ENCODE measurements at places on chromosomes 11 and 22. TPM values are rescaled to one million over a fixed set of nuclear protein-coding genes. Genes with fewer than 3 reads are reported as not detected.

Gene AMOTL1
- 27.6 TPM for total RNA-seq

Gene PARVG
- total RNA-seq, result not detected

DNA sequence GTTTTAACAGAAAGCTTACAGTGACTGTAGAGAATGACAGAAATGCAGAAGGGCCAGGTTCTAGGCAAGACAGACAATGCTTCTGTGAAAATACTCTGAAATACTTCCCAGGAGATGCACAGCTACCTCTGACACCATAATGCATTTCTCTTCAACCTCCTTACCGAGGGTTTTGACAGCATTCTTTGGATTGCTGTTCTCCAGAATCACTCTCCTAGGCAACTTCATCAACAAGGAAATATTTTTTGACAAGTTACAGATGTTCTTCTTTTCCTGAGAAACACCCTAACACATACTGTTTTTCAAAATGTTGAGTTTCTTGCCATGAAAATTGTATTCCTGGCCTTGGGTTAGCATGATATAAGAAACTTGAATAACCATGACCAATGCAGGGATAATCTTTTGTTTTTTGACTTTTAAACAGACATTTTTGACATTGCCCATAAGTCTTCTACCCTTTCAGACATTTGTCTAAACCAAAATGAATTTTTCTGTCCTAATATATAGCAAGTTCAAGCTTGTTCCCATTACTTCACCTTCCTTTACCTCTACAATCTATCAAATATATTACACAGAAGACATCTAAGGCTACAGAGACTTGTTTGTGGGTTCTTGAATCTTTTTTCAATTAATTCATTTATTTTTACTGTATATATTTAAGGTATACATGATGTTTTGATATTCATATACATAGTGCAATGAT lies 108.1 kb downstream of the CCDC34 start:
- H3K4me1 ChIP-seq, result peaks cover 4% of the 10 kb centered on the region
- no peaks in the 10 kb centered on the region for H3K36me3 ChIP-seq
- H3K4me3 ChIP-seq, result no peak overlapping the region
- H3K27me3 ChIP-seq, result no peaks in the 10 kb centered on the region
- no peak overlapping the region for H3K27ac ChIP-seq

DNA sequence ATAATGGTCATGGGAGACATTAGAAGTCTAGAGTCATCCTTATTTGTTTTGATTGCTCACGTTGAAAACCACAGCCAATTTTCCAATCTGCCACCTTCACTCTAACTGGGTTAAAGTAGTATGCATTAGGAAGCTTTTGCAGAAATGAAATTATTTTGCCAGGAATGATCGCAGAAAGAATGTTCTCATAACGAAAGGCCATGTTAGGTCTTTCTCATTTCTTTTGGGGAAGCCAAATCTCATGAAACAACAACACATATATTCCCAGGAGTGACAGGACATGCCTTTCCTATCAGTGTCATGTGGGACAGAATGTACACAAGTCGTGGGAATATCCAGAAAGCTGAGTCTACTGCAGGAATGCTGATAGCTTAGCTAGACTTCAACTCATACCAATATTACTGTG lies 386.3 kb downstream of the AASDHPPT start:
- peaks cover 2% of the 10 kb centered on the region for H3K27me3 ChIP-seq
- peaks cover 30% of the 10 kb centered on the region for H3K4me1 ChIP-seq
- no peak overlapping the region for H3K27ac ChIP-seq
- H3K36me3 ChIP-seq, result no peaks in the 10 kb centered on the region
- no peak for DNase-seq
- no peak overlapping the region for H3K4me3 ChIP-seq

DNA sequence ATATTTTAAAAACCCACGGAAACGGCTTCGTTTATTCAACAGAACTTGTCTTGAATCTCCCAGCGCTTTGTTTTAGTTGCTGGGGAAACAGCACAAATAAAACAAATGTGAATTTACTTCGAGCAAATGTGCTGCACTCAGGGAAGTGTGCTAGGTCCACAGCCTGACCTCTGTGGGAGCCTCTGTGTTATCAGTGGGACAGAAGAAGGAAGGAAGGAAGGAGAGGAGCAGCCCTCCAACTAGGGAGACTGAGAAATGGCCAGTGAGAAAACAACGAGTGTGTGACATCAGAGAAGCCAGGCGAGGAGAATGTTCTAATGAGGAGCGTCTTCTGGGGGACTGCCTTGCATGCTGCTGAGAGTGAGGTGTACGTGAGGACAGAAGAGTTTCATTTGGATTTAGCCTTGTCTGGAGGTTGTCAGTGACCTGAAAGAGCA lies 42.7 kb downstream of the PPP6R3 start:
- H3K27ac ChIP-seq, result no peak overlapping the region
- no peaks in the 10 kb centered on the region for H3K36me3 ChIP-seq
- H3K4me3 ChIP-seq, result no peak overlapping the region
- peaks cover 40% of the 10 kb centered on the region for H3K4me1 ChIP-seq
- no peaks in the 10 kb centered on the region for H3K27me3 ChIP-seq
- no peak for DNase-seq

- H3K36me3 ChIP-seq, result no peaks in the 10 kb centered on the region
- no peak for DNase-seq
- H3K4me1 ChIP-seq, result peaks cover 29% of the 10 kb centered on the region
- no peak overlapping the region for H3K4me3 ChIP-seq
- peaks cover 2% of the 10 kb centered on the region for H3K27me3 ChIP-seq
These were observed 59.5 kb downstream of the FAM168A start for GRCh38 chr11:73538381-73538872.

DNA sequence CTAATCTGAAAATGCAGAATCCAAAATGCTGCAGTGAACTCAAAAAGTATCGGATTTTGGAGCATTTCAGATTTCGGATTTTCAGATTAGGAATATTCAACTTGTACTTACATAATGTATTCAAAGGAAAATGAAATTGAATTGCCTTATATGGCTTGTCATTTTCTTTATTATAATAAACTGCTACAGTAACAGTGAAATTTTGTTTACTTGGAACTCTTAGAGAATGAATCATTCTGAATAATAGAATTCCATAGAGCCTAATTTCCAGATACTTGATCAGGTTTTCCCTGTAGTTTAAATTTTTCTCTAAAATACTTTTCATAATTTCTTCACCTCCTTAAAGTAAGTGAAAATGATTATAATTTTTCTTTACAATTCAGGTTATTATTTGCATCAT lies 17.3 kb downstream of the TTC17 start:
- no peak overlapping the region for H3K4me3 ChIP-seq
- no peaks in the 10 kb centered on the region for H3K4me1 ChIP-seq
- H3K27me3 ChIP-seq, result no peaks in the 10 kb centered on the region
- no peak overlapping the region for H3K27ac ChIP-seq
- DNase-seq, result no peak
- no peaks in the 10 kb centered on the region for H3K36me3 ChIP-seq

DNA sequence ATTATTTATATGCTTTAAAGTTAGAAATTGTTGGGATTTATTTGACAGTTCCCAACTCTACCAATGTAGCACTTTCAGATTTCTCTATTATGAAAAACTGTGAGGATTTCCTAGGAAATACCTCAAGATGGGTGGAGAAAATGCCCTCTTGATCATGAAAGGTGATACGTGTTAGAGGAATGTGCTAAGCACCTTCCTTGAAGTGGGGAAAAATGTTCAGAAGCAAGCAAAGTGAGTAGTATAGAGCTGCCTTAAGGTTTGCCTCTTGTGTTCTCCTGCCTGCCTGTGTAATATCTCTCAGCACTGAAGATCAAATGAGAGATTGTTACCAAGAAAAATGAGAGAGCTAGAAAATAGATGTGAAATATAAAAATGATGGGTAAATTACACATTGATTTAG lies 58.2 kb downstream of the YAP1 start:
- H3K27me3 ChIP-seq, result no peaks in the 10 kb centered on the region
- no peaks in the 10 kb centered on the region for H3K36me3 ChIP-seq
- no peak overlapping the region for H3K27ac ChIP-seq
- peaks cover 3% of the 10 kb centered on the region for H3K4me1 ChIP-seq
- no peak overlapping the region for H3K4me3 ChIP-seq
